Osteoblast (primary cell): ENCODE measurements at places on chromosomes 7 and 10. TPM values are rescaled to one million over a fixed set of nuclear protein-coding genes. Genes with fewer than 3 reads are reported as not detected.

- DNase-seq = peak; percentile 45
Observed at GRCh38 chr7:31488562-31489203, 25.2 kb upstream of the ITPRID1 start.

DNA sequence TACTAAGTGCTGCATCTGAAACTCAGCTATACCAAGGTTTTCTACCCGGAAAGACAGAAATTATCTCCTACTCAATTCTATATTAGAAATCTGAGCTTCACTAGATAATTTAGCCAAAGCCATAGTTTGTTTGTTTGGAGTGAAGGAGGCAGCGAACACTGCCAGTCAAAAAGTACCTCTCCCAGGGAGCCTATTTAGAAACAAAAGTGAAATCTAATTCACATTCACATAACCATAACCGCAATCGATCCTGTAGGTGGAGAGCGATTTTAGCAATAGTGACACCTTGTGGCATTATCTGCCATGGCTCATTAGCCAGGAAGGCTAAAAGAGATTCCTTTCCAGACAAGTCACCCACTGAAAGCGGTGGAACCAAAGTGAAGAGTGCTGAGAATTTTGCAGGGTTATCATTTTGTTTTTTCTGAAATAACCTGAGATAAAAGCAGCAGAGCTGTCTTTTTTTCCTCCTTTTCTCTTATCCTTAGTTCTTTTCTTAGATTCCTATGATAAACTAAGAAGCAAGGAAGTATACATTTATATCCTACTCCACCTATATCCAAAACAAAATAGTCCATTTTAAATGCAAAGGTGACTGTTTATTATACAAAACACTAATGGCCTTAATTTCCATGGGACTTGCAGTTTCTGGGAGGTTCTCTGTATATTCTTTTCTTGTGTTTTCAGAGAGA is 83.7 kb upstream of the BET1 start:
- peak; percentile 86 for DNase-seq

DNA sequence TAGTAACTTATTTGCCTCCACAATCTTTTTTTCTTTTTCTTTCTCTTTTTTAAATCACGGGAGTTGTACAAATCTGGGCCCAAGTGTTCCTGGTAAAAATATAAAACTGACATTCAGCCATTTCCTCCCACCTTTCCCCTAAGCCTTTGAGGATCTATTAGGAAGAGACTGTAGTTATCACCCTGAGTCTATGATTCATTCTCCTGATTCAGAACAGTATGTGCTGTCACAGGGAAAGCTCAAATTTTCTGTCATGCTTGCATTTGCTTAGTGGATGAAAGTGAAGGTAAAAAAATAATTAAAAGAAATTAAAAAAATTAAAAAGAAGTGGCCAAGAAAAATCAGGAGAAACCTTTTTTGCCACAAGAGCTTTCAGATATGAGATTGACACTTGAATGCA is 71.7 kb downstream of the KIF20B start:
- DNase-seq = no peak

DNA sequence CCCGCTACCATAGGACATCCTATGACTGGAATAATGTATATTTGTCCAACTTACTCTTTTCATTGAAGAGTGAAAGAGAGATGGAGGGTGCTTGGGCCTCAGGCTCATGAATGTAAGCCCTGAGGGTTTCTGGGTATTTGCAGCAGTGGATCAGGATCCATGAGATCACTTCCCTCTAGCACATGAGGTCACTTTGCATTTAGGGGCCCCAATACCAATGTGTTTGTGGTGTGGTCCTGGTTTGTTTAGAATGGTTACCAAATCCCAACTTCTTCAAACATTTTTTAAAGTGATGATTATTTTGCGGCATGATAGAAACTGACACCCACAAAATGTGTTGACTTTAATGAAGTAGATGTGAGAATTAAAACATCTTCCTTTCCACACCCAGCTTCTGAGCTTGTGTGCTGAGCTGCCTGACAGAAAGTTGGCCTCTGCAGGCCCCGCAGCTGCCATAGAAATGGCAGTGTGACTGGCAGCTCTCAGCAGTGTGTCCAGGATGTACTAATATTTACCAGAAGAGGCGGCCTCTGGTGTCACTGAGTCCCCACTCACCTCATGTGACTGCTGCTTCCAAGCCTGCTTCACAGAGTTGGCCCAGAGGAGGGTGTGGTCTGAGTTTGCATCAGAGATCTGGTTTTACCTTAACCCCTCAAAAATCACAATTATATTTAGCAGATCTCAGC is 447.6 kb upstream of the NPVF start:
- no peak for DNase-seq

GRCh38 chr10:102555781-102556328 is 52.1 kb downstream of the SUFU start:
- peak; percentile 96 for DNase-seq

Gene EPO
- total RNA-seq = not detected in 2 replicates

DNA sequence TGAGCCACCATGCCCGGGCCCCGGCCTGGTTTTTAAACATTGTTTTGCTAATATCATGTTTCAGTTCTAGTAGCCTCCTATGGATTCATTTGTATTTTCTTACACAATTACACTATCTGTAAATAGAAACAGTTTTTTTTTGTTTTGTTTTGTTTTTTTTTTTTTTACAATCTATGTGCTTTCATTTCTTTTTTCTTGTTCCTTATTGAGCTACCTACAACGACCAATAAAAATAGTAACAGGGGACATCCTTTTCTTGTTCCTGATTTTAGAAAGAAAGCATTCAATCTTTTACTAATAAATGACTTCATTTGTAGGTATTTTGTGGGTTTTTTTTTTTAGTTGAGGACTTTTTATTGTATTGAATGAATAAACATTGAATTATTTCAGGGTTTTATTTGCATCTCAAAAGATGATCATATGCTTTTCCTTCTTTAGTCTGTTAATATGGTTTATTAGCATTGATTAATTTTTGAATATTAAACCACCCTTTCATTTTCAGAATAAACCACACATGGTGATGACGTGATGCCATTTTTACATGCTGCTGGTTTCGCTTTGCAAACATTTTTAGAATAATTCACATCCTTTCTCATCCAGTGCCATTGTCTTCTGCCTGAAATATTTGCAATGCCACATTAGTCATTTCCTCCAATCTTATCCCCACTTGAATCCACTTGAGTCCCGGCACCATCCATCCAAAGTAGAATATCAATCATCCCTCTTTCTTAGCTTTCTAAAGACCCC is 18.1 kb upstream of the AKR1E2 start:
- DNase-seq = no peak

DNA sequence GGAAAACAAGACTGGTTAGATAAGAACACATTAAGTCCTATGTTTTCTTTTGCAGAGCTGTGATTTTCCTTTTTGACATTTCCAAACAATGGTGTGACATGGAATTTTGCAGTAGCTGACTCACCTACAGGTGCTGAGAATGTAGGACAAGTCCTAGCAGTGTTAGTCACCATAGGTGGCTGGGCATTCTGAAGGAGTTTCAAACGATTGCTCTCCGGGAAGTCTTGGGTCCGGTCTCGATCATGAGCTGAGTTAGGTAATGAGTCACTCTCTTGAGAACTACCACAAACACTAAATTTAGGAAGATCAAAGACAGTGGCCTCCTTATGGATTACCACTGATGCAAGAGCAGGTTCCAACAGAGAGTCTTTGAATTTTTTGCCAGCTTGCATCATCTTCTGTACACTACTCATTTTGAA is 3.6 kb downstream of the FIGNL1 start:
- no peak for DNase-seq

DNA sequence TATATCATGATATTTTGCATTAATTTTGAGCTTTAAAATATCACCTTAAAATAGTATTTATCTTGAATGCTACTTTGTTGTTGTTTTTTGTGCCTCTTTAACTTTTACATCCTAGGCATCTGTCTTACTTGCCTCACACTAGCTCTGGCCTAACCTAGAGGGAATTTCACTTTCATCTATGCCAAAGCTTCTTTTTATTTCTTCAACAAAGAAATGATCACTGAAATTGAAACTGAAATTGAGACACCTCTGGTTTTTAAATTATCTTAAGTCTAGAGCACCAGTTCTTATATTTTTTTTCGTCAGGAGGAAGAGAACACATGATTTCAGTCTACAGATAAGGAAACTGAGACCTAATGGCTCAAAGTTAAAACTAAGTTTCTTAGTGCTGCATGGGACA is 3.5 kb upstream of the SCIN start:
- DNase-seq = no peak

Gene TMED4
- 84.3 and 90.1 TPM in 2 replicates for total RNA-seq

Gene TEX47
- not detected in 2 replicates for total RNA-seq

Gene RARRES2
- total RNA-seq = 18.3 and 26.1 TPM in 2 replicates

Gene NUTM2A
- 0.59 and 0.72 TPM in 2 replicates for total RNA-seq

Gene TSPAN12
- 0.59 and 1.8 TPM in 2 replicates for total RNA-seq

DNA sequence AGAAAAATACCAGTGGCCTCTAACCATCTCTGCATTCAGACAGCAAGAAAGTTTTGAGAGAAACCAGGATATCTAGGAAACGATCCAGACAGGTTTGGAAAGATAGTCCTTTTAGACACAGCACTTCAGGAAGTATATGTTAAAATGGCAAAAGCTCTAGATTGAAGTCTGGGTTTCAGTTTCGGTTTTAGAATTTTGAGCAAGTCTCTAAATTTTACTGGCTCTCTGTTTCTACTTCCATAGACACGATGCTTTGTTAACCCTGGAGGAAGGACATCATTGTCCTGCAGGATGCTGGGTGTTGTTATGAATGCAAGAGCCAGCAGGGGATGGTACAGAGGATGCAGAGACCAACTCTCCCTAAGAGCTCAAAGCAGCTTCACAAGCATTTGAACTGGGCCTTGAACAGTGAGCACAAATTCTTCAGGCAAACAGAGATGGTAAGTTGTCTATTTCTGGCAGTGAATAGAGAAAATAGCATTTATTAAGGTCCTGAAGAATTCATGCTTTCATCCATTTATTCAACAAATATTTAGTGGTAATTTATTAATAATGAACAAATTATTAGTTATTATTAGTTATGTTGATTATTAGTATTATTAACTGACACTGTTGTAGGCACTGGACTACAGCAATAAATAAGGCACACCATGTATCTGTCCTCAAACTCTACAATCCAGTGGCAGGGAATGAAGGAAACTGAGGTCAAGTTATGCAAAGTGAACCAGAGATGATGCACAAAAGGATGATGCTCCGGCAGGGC is 152.7 kb upstream of the NRP1 start:
- no peak for DNase-seq

DNA sequence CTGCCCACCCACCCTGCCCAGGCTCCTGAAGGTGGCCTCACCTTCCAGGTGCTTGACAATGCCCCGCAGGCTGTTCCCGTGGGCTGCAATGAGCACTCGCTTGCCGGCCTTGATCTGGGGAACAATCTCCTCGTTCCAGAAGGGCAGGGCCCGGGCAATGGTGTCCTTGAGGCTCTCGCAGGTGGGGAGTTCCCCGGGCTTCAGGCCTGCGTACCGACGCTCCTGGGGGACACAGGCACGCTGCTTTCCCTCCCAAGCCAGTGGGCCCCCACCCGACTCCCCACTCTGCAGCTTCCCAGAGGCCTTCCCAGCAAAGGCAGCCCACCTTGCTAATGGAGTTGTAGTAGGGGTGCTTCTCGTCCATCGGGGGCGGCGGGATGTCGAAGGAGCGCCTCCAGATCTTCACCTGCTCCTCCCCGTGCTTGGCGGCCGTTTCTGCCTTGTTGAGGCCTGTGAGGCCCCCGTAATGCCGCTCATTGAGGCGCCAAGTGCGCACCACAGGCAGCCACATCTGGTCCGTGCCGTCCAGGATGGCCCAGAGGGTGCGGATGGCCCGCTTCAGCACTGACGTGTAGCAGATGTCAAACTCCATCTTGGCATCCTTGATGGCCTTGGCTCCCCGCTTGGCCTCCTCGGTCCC is 456 bp downstream of the PGAM2 start:
- DNase-seq = peak; percentile 84

- no peak for DNase-seq
Observed at GRCh38 chr10:74384615-74385183, 233.7 kb downstream of the ADK start.

- DNase-seq = no peak
Observed at GRCh38 chr10:64430690-64431323, 909.6 kb downstream of the REEP3 start.

Gene CYP26A1
- total RNA-seq = not detected in 2 replicates

DNA sequence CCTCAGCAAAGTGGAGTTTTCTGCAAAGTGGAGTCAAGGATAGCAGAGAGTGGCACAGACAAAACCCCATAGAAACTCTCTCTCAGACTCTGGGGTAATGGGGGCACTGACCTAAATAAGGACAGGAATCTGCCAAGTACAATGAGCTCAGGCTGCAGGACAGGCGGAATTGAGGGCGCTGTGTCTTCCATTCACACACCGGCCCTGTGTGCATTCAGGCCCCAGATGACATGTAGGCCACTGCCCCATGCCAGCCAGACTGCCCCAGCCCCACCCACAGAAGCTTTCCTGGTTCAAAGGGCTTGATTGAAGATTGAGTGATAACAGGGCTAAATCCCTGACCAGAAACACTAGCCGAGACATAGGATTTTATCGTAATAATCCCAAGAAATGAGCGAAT is 52.7 kb downstream of the EEPD1 start:
- peak; percentile 47 for DNase-seq

DNA sequence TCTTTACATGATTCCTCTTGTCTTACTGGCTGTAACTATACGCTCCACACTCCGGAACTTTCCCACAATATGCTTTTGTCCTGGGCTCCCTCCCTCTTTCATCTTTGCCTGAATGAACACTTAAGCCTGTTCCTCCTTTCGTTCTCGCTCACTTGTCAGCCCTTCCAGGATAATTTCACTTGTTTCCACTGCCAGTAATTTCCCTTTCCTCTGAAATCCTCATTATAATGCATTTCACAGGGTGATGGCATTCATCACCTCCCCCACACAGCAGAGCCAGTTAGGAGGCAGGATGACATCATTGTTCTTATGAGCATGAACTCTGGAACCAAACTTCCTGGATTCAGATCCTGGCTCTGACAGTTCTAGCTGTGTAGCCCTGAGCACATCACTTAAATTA is 372.6 kb downstream of the GPR158 start:
- no peak for DNase-seq

Gene FKBP6
- total RNA-seq = not detected in 2 replicates

GRCh38 chr10:103968441-103969391 is 1.8 kb downstream of the SLK start:
- peak; percentile 70 for DNase-seq

GRCh38 chr10:123997486-123998196 is 95.8 kb downstream of the CHST15 start:
- DNase-seq = peak; percentile 97

Gene INA
- 0.29 and 0.36 TPM in 2 replicates for total RNA-seq

- DNase-seq = no peak
Observed at GRCh38 chr10:74558403-74558802, 268.0 kb upstream of the KAT6B start.
